ENCODE measurements at places on chromosomes 6 and 20.

DNA sequence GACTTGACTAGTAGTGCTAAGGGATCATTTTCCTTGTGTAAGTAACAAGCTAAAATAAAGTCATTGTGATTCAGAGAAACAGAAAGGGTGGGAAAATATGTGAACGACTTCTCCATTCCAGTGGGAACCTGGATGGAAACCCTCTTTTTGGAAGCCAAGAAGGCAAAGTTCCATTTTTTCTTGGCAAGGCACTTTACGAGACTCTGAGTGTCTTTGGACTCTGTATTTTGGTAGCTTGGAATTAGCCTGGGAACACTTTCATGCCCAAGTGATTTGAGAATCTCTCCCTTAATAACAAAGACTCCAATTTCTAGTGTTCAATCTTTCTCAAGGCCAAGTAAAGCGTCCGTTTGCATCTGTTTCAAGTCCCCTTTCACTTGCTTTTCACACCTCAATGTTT, 100.5 kb upstream of the SASH1 start:
- no peak for DNase-seq

DNA sequence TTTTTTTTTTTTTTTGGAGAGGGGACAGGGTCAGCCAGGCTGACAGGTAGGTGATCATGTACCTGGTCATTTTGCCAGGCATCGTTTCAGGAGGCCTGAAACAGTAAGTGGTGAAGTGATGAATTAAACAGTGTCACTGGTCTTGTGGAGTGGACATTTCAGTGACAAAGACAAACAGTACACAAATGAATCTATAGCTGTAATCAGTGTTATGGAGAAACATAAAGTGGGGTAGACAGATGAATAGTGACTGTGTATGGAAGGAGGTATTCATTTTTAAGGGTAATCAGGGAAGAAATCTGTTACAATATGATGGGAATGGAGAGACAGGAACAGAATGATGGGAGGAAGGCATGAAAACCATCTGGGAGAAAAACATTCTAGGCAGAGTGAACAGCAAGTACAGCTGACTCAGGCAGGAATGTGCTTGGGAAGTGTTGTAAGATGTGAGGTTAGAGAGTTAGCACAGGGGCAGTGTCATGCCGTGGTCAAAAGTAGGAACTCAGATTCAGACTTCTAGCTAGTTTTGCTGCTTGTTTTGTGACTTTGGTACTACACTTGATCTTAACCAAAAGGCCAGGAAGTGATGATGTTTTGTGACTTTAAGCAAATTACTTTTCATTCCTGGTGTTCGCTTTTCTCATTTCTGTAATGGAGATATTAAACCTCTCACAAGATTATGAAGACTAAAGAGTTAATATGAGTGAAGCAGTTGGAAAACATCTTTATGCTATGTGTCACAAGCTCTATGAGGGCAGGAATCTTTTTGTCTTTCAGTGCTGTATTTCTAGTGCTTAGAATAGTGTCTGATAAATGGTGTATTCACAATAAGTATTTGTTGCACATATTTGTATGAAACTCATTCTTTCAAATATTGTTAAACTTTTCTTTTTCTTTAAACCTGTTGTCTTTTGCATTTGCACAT, 43.4 kb downstream of the QKI start:
- DNase-seq = no peak

GRCh38 chr20:43536817-43537440, 21.9 kb upstream of the SGK2 start:
- DNase-seq = no peak

GRCh38 chr6:87791485-87791884, 89.5 kb upstream of the AKIRIN2 start:
- DNase-seq = no peak

GRCh38 chr6:11283629-11284028, 51.2 kb upstream of the NEDD9 start:
- no peak for DNase-seq

DNA sequence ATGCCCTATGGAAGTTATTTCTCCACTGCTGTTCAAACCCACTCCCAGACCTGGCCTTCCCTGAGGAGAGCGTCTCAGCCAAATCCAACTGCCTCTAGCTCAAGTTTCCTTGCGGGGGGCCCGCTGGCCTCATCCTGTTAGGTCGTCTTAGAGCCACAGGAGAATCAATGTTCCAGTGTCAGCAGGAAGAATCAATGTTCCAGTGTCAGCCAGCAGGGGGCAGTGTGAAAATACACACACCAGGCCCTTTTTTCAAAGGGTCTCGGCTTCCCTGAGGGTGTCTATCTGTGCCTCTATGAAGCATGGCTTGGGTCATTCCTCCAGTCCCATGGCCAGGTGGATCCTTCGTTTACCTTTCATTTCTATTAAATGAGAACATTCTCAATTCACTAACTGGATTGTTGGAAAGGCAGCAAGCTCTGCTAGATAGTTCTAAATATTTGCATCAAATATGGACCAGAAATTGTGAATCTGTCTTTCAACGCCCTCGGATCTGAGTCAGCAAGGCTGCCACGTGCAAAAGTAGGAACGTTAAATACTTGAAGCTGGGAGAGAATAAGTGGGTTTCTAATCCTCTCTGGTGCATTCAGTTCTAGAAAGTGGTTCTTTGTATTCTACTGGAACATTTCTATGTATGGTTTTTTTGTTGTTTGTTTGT, 19.2 kb downstream of the PRND start:
- no peak for DNase-seq

DNA sequence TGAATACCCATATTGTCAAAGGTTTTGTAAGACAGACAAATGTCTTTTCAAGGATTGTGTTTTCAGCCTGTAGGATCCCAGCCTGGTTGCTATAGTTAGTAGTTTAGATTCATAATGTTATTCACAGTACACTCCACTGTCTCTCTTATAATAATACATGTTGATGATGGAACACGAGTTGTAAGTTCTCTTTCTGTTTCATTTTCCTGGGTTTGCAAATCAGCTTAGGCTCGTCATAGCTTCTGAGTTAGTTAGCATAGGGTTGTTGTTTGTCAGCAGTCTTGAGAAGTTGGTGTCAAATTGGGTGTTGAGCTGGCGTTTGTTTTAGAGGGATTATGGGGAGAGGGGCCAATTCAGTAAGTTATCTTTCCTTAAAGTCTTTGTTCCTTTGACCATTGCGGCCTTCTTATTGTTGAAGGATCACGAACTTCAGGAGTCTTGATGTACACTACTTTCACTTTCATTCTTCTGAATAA, 45.8 kb downstream of the QKI start:
- DNase-seq = no peak

DNA sequence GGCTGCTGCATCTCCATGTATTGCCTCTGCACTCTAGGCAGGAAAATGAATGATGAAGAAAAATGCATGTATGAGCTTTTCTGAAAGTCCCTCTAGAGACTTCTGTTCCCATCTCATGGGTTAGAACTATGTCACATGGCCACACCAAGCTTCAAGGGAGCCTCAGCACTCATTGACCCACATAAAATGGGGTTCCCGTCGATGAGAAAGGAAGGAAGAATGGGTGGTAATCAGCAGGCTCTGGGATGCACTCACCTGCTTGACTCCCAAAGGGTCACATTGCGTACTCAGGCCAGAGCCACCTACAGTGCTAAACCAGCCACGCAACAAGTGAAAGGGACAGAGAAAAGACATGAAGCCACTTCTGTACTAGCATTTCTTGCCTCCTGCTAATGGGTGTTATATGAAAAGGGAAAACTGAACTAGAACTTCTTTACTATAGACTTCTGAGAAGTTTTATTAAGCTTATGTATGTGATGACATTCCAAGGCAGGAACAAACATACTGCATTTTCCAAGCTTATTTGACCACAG, 95.8 kb upstream of the GCM1 start:
- no peak for DNase-seq

GRCh38 chr6:52305948-52306767, 21.6 kb upstream of the MCM3 start:
- no peak for DNase-seq

- DNase-seq = no peak
Observed at GRCh38 chr6:99592900-99593299, 13.7 kb upstream of the PRDM13 start.

- DNase-seq = no peak
Observed at GRCh38 chr6:148423601-148424270, 81.1 kb downstream of the SASH1 start.

Measured in cardiac septum (tissue), 1 donor.